Stimulated activated naive CD4-positive, alpha-beta T cell treated with Interleukin-2 at 50 U/mL for 16 hours (primary cell): ENCODE measurements at places on chromosomes 6 and 20.

GRCh38 chr6:111356551-111356950 is 126.5 kb downstream of the REV3L start:
- DNase-seq = no peak

GRCh38 chr6:31175971-31176370 is 5.5 kb upstream of the POU5F1 start:
- DNase-seq = no peak

DNA sequence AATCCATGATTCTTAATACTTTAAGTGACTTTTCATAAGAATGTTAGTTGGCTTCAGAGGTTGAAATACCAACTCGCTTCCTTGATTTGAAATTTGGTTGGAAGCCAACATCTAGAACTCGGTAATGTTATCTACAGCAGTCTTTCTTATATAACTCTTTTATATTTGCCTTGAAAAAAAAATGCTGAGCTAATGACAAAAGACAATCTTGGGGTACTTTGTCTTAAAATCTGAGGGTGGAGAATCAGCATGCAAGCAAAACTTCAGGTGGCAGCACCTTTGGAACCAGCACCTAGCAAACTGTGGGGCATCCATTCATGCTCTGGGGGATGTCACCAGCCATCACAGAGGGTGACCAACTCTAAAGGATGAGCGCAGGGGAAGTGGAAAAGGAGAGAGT is 76.3 kb downstream of the PDE10A start:
- DNase-seq = no peak

DNA sequence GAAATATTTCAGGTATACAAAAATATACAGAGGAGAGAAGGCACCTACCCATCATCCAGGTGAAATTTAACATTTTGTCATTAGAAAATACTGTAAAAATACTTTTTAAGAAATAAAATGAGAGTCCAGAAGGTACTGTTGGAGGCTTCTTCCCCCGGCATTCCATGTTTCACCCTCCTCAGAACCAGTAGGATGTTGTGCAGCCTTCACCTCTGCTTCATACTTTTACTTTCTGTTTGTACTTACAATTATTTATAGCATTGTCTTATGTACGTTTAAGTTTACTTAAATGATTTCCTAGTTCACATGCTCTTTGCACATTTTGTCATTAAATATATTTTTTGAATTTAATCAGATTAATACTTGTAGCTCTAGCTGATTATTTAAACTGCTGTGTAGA is 30.9 kb downstream of the TMEM200A start:
- no peak for DNase-seq

DNA sequence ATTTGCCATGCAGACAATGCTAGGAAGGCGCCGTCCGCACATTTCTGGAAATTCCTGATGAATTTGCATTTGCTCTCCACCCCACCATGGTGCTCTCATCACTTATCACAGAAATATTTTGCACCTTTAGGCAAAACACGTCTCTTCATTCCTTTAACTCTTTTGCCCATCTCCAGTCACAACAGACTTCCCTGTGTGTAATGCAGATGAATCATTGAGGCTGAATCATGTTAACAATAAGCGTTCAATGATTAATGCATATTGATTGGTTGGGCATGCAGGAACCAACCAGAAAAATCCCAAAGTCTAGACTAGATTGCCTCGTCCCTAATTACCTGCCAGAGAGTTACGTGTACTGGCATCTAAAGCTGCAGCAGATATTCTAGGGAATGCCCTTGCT is 80.0 kb upstream of the ATXN1 start:
- no peak for DNase-seq
